ENCODE measurements at places on chromosomes 13 and 19.

DNA sequence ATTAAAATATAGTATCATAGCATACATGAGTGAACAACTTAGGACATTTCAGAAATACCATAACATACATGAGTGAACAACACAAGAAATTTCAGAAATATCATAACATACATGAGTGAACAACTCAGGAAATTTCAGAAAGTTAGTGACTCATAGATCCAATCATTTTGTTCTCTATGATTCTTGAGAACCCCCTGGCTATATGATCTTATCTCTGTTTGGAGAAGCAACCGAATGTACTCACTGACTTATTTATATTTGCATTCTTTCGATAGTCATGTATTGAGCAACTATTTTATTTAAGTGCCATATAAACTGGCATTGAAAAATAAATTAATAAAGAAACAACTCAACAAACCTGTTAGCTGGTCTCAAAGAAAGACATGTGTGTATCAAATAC lies 251.1 kb downstream of the EFNB2 start:
- DNase-seq, result no peak

DNA sequence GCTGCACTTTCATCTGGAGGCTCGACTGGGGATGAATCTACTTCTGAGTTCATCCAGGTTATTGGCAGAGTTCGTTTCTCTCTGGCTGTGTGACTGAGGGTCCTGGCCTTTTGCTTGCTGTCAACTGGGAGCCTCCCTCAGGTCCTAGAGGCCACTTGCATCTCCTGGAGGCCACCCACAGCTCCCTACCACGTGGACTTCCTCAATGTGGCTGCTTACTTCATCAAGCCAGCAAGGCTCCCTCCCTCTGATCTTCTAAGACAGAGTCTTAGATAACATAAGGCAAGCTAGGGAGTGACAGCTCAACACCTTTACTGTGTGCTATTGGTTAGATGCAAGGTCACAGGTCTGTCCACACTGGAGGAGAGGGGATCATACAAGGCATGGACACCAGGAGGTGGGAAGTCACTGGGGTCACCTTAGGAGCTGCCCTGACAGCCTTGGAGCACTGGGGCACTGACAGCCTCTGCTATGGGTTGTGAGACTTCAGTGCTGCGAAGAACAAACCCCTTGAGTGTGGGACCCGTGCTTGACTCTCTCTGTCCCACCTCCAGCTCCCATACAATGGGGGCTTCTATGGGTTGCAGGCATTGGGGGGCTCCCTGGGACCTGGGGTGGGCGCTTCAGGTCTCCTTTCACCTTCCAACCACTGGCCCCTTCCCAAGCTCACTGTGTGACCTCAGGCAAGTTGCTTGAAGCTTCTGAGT lies 5.3 kb downstream of the FAM187B start:
- no peak for DNase-seq

DNA sequence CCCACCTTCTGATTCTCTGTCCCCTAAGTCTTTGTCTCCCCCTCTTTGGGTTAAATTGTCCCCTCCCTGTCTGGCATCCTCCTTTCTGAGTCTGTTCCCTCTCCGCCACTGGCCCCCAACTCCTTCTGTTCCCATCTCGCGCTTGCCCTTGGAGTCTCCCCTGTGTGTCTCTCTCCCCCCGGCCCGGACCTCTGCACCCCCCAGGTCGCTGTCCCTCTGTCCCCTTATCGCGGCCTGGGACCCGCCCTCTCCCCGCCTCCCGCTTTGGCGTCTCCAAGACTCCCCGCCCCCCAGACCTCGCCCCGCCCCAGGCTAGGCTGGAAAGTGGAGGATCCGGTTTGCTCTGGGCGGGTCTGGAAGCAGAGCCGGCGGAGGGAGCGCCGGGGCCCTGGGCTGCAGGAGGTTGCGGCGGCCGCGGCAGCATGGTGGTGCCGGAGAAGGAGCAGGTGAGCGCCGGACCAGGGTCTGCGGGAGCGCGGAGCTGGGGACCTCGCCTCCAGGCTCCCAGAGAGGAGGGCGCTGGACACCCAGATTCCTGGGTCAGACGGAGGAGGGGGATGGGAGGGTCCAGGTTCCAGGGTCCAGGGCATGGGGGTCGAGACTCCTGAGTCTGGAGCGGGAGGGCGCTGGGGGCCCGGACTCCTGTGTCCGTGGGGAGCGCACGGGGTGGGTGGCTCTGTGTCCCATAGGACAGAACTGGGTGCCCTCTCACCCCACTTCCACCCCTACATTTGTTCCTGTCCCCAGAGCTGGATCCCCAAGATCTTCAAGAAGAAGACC lies at the start of gene TRPM4:
TRPM4 (plus strand) TSS at position 348 of the 780 bp plus-strand sequence; CDS start at position 423, 75 bp downstream.
- DNase-seq, result peak; percentile 94

- no peak for DNase-seq
Measured at GRCh38 chr13:113552786-113553434, 31.6 kb upstream of the TFDP1 start.

- DNase-seq, result no peak
Measured at GRCh38 chr13:49216334-49216733, 3.8 kb upstream of the MLNR start.

- DNase-seq, result no peak
Measured at GRCh38 chr19:28489776-28490175, 723.2 kb downstream of the UQCRFS1 start.

- DNase-seq, result no peak
Measured at GRCh38 chr19:42323852-42324654, 1.4 kb upstream of the MEGF8 start.

GRCh38 chr13:109111141-109111540 lies 481.7 kb downstream of the MYO16 start:
- no peak for DNase-seq

- DNase-seq, result no peak
Measured at GRCh38 chr13:43356567-43356966, 333.2 kb downstream of the DNAJC15 start.

GRCh38 chr13:21395953-21396352 lies 63.1 kb downstream of the ZDHHC20 start:
- DNase-seq, result no peak

GRCh38 chr13:45544520-45544919 lies 71.0 kb downstream of the ERICH6B start:
- no peak for DNase-seq

DNA sequence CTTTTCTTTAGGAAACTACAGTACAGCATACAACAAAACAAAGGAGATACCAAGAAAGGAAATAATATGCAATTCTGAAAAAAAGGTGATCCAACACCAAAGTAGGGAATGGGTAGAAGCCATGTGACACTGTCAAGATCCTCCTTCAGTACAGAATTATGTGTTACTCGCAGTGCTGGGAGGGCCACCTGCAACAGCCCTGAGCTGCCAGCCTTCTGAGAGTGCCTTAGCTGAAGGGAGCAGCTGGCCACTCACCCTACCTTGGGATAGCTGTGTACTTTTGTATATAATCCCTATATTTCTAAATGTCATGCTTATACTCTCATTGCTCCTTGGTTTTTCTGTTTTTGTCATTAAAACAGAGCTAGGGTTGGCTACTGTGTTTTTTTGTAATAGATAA lies 1518.2 kb upstream of the PCDH20 start:
- DNase-seq, result no peak

GRCh38 chr13:94239135-94239534 lies 240.3 kb downstream of the DCT start:
- DNase-seq, result no peak

DNA sequence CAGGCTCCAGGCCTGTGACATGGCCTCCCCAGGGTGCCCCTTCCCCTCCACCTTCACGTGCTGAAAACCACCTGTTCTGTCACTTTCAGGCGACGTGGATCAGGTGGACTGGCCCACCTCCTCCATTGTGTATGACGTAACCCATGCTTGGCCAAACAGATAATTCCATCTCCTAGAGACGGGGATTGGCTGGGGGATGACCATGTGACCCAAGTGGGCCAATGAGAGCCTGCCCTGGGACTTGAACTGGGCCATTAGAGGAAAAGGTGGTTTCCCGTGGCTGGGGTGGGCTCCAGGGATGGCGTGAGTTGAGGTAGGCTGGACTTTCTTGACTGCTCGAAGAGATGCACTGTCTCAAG lies 3.6 kb upstream of the ADAMTSL5 start:
- no peak for DNase-seq

GRCh38 chr19:10878253-10878652 lies 6.9 kb downstream of the CARM1 start:
- DNase-seq, result no peak

GRCh38 chr13:29471551-29471950 lies 123.9 kb downstream of the SLC7A1 start:
- DNase-seq, result no peak

- DNase-seq, result peak; percentile 70
Measured at GRCh38 chr13:21986602-21987001, 315.7 kb downstream of the FGF9 start.
